Activated T-cell treated with anti-CD3 and anti-CD28 coated beads, Interleukin-2, amount 50 U/mL, for 72 hours (primary cell): ENCODE measurements at places on chromosomes 2 and 18. TPM values are rescaled to one million over a fixed set of nuclear protein-coding genes. Genes with fewer than 3 reads are reported as not detected.

- H3K27ac ChIP-seq = no peak overlapping the region
- no peak overlapping the region for H3K4me3 ChIP-seq
- H3K4me1 ChIP-seq = peaks cover 29% of the 10 kb centered on the region
- no peaks in the 10 kb centered on the region for H3K27me3 ChIP-seq
- no peak for DNase-seq
Measured at GRCh38 chr2:127090281-127091120, 16.5 kb downstream of the BIN1 start.

Gene NAT8
- total RNA-seq = not detected

Gene AFF3
- total RNA-seq = 2.6 TPM

DNA sequence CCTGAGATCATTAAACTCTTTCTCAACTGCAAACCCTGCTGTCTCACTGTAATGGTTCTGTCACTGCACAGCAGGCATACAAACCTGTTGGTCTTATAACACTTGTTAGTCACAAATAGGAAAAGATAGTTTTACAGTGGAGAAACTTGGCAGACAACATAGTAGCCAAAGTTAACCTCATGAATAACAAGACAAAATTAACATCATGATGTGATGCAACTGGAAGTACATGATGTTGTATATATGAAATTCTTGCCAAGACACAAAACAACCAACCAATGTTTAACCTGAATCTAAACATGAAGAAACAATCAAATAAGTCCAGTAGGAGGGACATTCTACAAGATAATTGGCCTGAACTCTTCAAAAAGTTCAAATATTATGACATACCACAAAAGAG, 189.3 kb downstream of the RNF152 start:
- H3K36me3 ChIP-seq = no peaks in the 10 kb centered on the region
- H3K27ac ChIP-seq = no peak overlapping the region
- H3K4me3 ChIP-seq = no peak overlapping the region
- H3K4me1 ChIP-seq = no peaks in the 10 kb centered on the region

- H3K36me3 ChIP-seq = peaks cover 43% of the 10 kb centered on the region
- H3K27me3 ChIP-seq = no peaks in the 10 kb centered on the region
- H3K4me3 ChIP-seq = no peak overlapping the region
- H3K27ac ChIP-seq = peak overlapping the region; percentile 99
Measured at GRCh38 chr18:2935438-2936192, 77.3 kb downstream of the LPIN2 start.
